ENCODE measurements at places on chromosomes 5 and 9.

GRCh38 chr9:35650341-35651158 lies at the start of gene SIT1:
Gene SIT1, minus strand, starts transcription at chr9:35650931. Its CDS starts 78 bp downstream, at chr9:35650853.
- no peak for DNase-seq

GRCh38 chr9:30628915-30629567 lies 1755.4 kb upstream of the ACO1 start:
- no peak for DNase-seq

DNA sequence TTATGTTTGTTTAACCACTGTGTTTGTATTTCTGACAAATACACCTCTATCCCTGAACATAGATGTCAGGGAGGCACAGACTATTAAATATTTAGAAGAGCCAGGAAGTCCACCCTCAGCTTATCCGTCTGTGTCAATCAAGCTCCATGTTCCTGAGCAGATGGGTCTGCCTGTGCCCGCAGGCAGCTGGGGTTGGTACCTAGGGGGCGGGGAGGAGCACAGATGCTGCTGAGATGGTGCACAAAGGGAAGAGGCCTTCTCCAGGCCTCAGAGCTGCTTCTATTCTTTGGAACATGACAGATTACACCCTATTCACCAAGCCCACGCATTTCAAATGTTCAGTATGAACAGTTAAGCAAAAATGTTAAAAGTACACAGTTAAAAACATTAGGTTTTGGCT lies 142.1 kb downstream of the EPB41L4A start:
- no peak for DNase-seq

DNA sequence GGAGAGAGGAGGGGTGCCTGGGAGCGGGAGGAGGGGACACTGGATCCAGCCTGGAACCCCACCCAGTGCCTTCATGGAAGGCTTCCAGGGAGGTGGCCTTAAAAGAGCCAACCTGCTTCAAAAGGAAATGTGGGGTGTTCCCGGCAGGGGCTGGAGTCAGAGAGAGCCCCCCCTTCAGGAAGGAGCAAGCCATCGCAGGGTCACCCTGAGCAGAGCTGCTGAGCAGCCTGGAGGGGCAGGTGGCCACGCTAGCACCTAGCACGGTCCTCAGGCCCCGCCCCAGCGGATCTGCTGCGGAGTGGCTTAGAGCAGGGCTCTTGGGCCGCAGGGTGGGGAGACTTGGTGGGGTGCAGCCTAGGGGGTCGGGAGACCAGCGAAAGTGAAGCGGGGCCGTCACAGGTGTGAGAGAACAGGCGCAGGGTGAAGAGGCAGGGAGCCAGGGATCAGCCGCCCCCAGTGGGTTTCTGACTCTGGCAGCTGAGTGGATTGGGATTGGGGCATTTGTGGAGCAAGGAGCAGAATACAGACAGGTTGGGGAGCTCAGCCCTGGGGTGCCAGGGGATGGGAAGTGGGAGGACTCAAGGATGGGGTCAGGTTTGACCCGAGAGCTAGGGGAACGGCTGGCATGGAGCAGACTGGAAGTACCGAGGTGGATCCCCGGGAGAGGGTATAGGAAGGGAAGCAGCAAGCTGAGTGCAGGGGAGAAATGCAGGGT lies 1.5 kb downstream of the LCN2 start:
- peak; percentile 38 for DNase-seq

Measured in Right ventricle myocardium superior (tissue), 1 donor.